NK-92 treated with Interleukin-12 subunit alpha and Interleukin-12 subunit beta, amount 100 ng/mL, for 24 hours (cell line): ENCODE measurements at places on chromosomes 13 and 19.

- DNase-seq: no peak
Measured at GRCh38 chr19:15114153-15114540, 6.9 kb downstream of the SYDE1 start.

DNA sequence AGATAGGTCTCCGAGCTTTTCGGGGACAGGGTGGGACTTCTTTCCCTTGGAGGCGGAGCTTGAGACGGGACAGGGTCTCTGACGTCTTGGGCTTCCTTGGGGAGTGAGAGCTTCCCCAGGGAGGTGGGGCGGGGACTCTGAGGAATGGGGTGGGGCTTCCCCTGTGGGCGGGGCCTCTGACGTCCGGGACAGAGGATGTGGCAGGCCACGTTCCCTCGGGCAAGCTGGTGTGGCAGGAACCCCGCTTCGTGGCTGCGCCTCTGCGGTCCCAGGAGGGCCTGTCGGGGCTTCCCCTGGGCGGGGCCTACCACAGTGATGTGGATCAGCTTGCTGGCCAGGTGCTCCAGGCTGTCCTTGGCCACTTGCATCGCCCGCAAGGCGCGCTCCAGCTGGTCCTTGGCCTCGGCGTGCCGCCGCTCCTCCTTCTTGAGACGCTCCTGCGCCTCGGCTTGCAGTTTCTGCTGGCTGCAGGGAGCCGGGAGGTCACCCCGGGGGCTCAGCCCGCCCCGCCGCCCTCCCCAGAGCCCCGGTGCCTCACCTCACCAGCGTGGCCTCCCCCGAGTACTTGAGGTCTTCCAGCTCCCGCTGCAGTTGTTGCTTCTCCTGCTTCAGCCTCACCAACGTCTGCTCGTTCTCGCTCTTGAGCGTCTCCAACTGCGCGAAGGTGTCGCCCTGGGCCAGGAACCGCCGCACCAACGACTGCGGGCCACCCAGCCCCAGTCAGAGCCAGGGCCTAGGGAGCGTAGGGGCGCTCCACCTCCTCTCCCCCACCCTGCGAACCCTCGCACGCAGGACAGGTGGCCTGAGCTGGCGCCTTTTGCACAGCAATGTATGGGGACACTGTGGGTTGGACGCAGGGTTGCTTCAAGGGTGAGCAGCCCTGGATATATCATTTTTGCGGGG, 3.3 kb upstream of the RGL3 start:
- DNase-seq: no peak

DNA sequence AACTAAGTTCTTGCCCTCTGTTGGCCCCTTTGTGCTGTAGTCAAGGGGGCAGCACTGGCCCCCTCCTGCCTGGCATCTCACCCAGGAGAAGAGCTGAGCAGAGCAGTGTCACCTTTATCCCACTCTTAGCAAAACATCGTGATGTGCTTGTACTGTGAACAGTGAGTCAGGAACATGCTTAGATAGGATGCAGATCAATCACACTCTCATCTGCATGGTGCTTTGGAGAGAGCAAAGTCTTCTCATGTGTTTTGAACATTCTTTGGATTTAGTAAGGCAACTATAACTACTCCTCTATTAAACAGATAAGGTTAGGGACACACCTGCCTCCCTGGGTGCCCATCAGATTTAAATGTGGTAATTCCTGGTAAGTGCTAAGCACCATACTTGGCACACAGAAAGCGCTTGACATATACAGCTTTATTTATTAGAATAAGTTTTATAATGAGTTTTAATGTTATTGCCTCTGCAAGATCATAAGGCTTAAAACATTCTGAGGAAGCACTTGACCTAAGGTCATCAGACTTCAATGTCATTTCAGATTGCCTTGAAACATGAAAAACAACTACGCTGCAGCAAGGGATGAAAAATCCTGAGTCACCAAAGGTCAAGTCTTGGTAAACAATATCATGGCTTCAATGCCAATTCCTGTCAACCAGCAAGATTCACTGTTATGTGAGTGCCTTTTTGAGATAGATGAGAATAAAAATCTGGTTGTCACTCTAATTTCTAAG, 82.4 kb upstream of the IRS2 start:
- DNase-seq: no peak

DNA sequence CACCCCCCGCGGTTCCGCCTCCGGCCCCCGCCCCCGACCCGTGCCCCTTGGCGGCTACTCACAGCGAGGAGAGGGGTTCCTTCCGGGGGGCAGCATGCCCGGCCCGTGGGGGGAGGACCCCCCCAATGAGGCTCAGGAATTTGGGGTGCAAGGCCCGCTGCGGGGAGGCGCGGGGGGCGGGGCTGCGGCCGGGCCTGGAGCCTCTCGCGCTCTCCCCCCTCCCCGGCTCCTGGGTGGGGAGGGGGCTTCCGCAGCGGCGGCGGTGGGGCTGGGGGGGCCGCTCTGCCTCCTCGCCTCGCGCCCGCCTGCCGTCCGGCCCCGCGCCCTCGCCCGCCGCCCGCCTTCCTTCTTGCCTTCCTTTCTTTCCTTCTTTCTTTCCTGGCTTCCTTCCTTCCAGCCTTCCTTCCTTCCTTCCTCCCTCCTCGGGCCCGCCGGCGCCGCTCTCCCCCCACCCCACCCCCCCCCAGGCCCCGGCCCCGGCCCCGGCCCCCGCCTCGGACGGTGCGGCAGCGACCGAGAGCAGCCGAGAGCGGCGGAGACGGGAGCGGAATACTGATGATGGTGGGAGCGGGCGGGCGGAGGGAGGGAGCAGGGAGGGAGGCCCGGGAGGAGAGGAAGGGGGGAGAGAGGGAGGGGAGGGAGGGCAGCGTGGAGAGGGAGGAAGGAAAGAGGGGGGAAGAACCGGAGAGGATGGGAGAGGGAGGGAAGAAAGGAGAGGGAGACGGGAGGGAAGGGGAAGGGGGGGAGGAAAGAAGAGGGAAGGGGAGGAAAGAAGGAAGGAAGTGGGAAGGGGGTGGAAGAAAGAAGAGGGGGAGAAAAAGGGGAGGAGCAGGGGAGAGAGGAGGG, at the start of gene LRRC4B:
Gene LRRC4B, minus strand, starts transcription at position 554 of the 846 bp plus-strand sequence. CDS start 19,597 bp downstream, outside the sequence.
- no peak for DNase-seq

DNA sequence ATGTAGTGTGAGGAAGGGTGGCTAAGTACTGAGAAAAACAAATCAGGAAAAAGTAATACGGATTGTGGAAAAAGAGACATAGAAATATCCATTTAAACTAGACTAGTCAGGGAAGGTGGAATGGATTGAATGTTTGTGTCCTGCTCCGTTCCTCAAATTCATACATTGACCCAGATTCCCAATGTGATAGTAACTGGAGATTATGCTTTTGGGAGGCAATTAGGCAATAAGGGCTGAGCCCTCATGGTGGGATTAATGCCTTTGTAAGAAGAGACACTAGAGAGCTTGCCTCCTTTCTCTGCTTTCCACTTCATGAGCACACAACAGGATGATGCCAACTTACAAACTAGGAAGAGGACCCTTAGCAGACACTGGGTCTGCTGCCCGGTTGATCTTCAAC, 765.2 kb upstream of the GPC6 start:
- DNase-seq: no peak

DNA sequence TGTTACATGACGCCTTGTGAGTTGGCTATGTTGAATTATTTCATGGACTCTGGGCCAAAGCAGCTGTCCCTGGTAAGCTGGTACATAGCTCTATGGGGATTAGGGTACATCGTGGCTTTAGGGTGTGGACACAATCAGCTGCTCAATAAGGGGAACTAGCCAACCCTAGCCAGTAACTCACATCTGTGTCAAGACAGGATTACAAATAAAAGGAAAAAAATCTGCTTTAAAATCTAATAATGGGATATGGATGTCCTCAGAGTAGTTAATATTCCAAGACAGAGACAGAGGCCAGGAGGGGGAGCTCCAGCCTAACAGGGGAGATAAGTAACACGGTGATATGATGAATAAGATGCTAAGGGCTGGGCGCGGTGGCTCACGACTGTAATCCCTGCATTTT, 21.1 kb upstream of the ZNF766 start:
- no peak for DNase-seq

DNA sequence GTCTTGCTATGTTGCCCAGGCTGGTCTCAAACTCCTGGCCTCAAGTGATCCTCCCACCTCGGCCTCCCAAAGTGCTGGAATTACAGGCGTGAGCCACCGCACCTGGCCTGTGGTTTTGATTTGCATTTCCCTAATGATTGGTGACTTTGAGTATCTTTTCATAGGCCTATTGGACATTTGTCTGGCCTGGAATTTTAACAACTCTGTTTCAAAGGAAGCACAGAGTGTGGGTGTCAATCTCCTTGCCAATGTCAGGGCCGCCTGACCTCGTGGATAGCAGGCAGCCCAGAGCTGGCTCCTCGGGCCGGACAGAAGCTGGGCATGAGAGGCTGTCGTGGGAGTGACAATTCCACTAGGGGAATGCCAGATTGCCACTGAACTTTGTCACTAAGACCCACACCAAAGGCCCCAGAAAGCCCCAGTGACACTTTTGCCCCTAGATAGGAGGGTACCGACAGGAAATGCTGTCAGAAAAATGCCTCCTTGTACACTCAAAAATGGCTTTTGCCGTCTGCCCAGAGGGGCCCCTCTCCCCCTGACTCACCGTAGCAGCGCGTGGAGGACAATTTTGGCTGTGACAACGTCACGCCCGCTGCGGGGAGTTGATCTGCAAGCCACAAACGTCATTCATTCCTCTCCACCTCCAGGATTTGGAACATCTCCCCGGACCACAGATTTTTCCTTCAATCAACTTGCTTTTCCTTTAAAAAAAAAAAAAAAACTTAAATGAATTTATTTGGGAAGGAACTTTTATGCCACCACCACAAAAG, 11.7 kb upstream of the ADGRE5 start:
- DNase-seq: peak; percentile 41

DNA sequence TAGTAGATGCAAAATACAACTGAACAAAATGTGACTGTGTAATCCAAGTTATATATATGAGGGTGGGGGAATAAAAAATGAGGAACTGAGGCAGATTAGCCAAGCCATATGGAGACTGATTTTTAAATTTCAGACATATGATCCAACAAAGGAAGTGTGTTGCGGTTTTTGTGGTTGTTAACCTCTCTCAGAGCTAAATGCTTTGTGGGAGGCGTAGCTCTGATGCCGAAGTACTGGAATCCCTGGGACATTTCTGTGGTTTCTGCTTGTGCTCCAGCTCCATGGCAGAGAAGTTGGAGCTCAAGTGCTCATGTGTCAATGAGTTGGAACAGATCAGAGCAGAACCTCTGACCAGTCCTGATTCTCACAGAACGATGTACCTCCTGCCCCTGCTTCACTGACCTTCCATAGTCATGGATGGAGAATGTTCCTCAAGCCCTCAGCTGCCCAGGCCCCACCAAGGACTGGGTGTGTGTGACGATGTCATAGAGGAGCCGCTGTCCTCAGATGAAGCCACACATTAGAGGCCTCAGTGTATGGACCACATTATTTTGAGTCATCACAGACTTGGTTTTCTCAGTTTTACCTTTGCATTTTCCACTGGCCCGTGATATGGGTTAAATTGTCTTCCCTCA, 107.6 kb downstream of the SOX1 start:
- DNase-seq: no peak

DNA sequence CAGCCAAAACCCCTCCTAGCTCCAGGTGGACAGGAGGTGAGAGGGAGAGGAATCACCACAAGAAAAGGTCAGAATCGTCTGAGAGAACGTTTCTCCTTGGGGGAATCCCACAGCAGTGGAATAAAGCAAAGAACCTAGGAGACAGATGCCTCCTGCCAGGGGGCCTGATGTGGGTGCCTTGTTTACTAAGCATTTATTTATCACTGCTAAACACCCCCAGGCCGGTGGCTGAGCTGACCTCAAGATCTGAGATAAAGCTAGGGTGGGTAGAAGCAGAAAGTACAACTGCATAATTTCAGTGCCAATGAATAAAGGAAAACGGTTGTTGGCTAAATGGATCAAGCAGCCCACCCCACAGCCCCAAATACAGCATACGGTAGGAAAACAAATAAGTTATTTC, 33.9 kb upstream of the ATP11A start:
- no peak for DNase-seq

GRCh38 chr19:47068876-47069406, 20.5 kb upstream of the TMEM160 start:
- no peak for DNase-seq

DNA sequence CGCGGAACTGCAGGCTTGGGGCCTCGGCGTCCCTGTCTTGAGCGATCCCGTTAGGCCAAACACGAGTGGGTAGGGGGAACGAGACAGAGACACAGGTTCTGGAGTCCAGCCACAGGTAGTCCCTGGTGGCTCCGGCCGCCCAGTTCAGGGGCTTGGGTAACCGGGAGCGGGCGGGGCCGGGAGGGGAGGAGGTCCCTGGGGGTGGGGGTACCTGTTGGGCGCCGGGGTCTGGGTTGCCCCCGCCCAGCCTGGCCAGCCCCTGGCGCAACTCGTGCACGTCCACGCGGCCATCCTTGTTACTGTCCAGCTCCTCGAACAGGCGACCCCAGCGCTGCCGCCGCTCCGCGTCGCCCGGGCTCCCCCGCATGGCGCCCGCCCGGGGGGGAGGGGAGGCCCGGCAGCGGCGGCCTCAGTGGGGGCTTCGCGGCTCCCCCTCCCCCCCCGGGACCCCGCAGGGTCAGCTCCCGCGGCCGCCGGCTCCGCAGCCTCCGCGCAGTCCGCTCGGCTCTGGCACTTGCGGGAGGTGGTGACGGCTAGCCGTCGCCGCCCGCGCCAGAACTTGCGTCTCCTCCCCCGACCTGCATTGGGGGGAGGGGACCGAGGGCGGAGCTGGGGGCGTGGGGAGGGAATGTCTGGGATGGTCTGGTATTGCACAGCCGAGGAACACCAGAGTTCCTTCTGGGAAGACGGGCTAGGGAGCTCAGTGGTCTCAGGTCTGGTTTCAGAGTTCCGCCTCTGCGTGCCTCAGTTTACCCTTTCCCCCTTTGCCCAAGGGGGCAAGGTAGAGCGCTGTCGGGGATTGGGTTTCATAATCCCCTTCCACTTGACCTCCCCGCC, at the start of gene SLC25A23:
Gene SLC25A23, minus strand, starts transcription at position 531 of the 837 bp plus-strand sequence. Its CDS starts 164 bp downstream, at position 367.
- DNase-seq: no peak

GRCh38 chr19:2394442-2395292, 32.7 kb downstream of the TIMM13 start:
- no peak for DNase-seq

DNA sequence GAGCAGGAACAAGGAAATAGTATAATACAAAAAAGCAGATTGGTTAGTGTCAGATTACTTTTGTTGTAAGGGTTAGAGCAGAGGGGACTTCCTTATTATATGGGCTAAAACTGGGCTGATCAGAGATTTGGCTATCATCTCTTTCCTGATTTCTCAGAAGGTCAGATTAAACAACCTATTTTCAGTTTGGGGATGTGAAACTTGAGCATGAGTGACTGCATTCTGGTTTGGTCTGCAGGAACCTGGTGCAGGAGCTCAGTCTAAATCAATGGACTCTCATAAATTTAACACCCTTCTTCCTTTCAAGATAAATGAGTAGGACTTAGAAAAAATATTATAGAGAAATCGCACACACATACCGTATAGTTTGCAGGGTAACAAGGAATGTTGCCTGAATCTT, 12.9 kb upstream of the RFXAP start:
- no peak for DNase-seq
